ENCODE measurements at places on chromosomes 5 and 9. TPM values are rescaled to one million over a fixed set of nuclear protein-coding genes. Genes with fewer than 3 reads are reported as not detected.

GRCh38 chr5:8897316-8897715, 648.6 kb downstream of the SEMA5A start:
- H3K27me3 ChIP-seq: no peaks in the 10 kb centered on the region
- DNase-seq: no peak
- no peaks in the 10 kb centered on the region for H3K4me1 ChIP-seq
- no peak overlapping the region for H3K27ac ChIP-seq
- H3K4me3 ChIP-seq: no peak overlapping the region
- H3K36me3 ChIP-seq: no peaks in the 10 kb centered on the region

GRCh38 chr9:72327631-72328030, 37.4 kb downstream of the ZFAND5 start:
- no peaks in the 10 kb centered on the region for H3K36me3 ChIP-seq
- H3K4me3 ChIP-seq: no peak overlapping the region
- H3K27ac ChIP-seq: no peak overlapping the region

- H3K27me3 ChIP-seq: no peaks in the 10 kb centered on the region
- H3K4me3 ChIP-seq: peak overlapping the region; percentile 95
- H3K4me1 ChIP-seq: peaks cover 7% of the 10 kb centered on the region
- peak; percentile 93 for DNase-seq
- H3K36me3 ChIP-seq: no peaks in the 10 kb centered on the region
These were observed 576 bp downstream of the KIAA1958 start for GRCh38 chr9:112487008-112487798.

DNA sequence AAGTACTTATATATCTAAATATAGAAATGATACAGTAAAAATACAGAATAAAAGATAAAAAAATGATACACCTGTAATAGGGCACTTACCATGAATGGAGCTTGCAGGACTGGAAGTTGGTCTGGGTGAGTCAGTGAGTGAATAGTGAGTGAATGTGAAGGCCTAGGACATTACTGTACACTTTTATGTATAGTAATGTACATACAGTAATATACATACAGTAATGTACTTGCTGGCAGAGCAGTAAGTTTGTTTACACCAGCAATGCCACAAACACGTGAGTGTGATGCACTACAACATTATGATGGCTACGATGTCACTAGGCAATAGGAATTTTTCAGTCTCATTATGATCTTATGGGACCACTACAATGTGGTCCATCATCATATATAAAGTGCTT, 34.2 kb downstream of the SUSD1 start:
- DNase-seq: no peak
- H3K36me3 ChIP-seq: no peaks in the 10 kb centered on the region
- no peak overlapping the region for H3K4me3 ChIP-seq
- H3K27me3 ChIP-seq: no peaks in the 10 kb centered on the region
- H3K27ac ChIP-seq: no peak overlapping the region

GRCh38 chr9:95719354-95719753, 156.1 kb upstream of the ERCC6L2 start:
- H3K36me3 ChIP-seq: no peaks in the 10 kb centered on the region
- no peaks in the 10 kb centered on the region for H3K27me3 ChIP-seq
- no peak for DNase-seq
- no peak overlapping the region for H3K27ac ChIP-seq
- no peaks in the 10 kb centered on the region for H3K4me1 ChIP-seq
- H3K4me3 ChIP-seq: no peak overlapping the region

DNA sequence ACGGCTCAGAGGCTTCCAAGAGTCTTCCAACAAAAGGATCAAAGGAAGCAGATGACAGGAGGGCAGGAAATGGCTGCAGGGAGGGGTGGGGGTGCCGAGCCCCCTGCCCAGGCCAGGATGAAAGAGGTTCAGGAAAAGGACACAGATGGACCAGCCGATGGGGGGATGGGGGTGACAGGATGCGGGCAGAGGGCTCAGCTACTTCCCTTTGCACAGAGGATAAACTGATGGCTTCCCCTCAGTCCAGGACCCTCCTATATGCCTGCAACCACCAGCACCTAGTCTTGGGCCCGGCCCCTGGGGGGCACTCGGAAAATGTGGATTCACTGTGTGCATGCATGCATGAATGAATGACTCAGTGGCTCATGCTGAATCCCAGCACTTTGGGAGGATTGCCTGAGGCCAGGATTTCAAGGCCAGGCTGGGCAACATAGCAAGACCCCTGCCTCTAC, 148.2 kb downstream of the C9orf50 start:
- DNase-seq: no peak
- no peaks in the 10 kb centered on the region for H3K27me3 ChIP-seq
- H3K4me1 ChIP-seq: peaks cover 23% of the 10 kb centered on the region
- H3K36me3 ChIP-seq: no peaks in the 10 kb centered on the region

- no peaks in the 10 kb centered on the region for H3K36me3 ChIP-seq
- H3K4me3 ChIP-seq: no peak overlapping the region
- no peak overlapping the region for H3K27ac ChIP-seq
- no peak for DNase-seq
These were observed 3.5 kb upstream of the LOX start for GRCh38 chr5:122081541-122081940.

- DNase-seq: no peak
- H3K27ac ChIP-seq: no peak overlapping the region
- H3K4me3 ChIP-seq: no peak overlapping the region
- H3K27me3 ChIP-seq: peaks cover 20% of the 10 kb centered on the region
These were observed 2.4 kb downstream of the PRRX2 start for GRCh38 chr9:129667850-129668249.

GRCh38 chr9:114078021-114078780, at the start of gene AMBP:
AMBP (minus strand) TSS chr9:114078300; CDS start chr9:114078209, 91 bp downstream.
- peak; percentile 61 for DNase-seq
- no peak within 1 kb of the TSS for H3K4me3 ChIP-seq
- H3K27me3 ChIP-seq: no peaks in the 10 kb centered on the region
- no peaks in the 10 kb centered on the region for H3K4me1 ChIP-seq
- no peaks in the 10 kb centered on the region for H3K36me3 ChIP-seq

DNA sequence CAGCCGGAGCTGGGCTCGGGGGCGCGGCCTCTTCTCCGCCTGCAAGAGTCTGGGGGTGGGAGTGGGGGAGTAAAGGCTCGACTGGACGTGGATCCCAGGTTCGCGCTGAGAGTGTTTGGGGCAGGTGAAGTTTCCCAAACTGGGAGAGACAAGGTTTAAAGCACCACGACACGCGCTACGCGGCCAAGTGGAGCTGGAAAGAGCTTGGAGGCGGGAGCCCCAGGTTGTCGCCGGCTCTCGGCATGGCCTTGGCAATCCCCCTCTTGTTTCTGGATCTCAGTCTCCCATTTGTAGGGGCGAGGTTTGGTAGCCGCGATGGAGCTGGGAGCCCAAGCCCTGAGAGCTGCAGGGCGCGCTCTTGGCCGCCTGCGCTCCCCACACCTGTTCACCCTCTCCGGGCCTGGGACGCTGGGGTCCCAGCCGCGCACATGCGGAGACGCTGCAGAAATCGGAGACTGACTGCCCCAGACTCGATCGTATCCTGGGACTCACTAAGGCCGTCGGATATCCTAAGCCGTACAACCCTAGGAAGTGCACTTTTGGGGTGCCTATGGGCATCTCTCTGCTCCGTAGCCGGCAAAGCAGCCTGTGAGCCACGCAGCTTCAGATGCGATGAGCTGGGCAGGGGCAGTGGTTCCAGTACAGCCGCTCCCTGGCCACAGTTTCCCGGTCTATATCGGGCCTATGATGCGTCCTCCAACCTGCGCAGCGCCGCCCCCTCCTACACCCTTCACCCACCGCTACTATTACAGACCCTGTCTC, 937 bp downstream of the TMOD1 start:
- H3K27ac ChIP-seq: no peak overlapping the region
- DNase-seq: no peak
- H3K36me3 ChIP-seq: no peaks in the 10 kb centered on the region
- peak overlapping the region; percentile 59 for H3K4me3 ChIP-seq
- peaks cover 24% of the 10 kb centered on the region for H3K4me1 ChIP-seq

DNA sequence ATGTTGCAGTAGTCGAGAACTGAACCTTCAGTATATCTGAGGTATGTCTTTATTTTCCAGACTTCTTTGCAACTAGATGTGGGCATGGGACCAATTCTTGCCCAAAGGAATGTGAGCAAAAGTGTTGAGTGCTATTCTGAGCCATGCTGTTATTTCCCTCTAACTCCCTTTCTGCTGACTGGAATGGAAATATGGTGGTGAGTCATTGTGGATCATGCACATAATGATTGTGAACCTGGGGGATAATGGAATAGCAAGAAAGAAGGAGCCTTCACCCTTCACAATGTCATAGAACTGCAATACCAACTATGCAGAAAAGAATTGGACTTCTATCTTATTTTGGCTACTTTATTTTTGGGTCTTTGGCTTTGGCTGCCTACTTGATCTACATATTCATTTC, 10.3 kb upstream of the DOCK2 start:
- H3K27me3 ChIP-seq: no peaks in the 10 kb centered on the region
- H3K4me1 ChIP-seq: no peaks in the 10 kb centered on the region
- H3K4me3 ChIP-seq: no peak overlapping the region
- no peak for DNase-seq
- no peaks in the 10 kb centered on the region for H3K36me3 ChIP-seq

- peaks cover 50% of the 10 kb centered on the region for H3K36me3 ChIP-seq
- H3K27ac ChIP-seq: no peak overlapping the region
- DNase-seq: peak; percentile 80
These were observed 25.1 kb downstream of the POLK start for GRCh38 chr5:75536694-75537360.

GRCh38 chr9:93900436-93900819, 54.7 kb downstream of the BARX1 start:
- peak; percentile 44 for DNase-seq
- H3K27ac ChIP-seq: no peak overlapping the region
- no peaks in the 10 kb centered on the region for H3K36me3 ChIP-seq
- H3K27me3 ChIP-seq: peaks cover 13% of the 10 kb centered on the region

GRCh38 chr9:134722120-134722701, 80.6 kb downstream of the COL5A1 start:
- no peaks in the 10 kb centered on the region for H3K27me3 ChIP-seq
- H3K4me1 ChIP-seq: peaks cover 28% of the 10 kb centered on the region
- DNase-seq: no peak

DNA sequence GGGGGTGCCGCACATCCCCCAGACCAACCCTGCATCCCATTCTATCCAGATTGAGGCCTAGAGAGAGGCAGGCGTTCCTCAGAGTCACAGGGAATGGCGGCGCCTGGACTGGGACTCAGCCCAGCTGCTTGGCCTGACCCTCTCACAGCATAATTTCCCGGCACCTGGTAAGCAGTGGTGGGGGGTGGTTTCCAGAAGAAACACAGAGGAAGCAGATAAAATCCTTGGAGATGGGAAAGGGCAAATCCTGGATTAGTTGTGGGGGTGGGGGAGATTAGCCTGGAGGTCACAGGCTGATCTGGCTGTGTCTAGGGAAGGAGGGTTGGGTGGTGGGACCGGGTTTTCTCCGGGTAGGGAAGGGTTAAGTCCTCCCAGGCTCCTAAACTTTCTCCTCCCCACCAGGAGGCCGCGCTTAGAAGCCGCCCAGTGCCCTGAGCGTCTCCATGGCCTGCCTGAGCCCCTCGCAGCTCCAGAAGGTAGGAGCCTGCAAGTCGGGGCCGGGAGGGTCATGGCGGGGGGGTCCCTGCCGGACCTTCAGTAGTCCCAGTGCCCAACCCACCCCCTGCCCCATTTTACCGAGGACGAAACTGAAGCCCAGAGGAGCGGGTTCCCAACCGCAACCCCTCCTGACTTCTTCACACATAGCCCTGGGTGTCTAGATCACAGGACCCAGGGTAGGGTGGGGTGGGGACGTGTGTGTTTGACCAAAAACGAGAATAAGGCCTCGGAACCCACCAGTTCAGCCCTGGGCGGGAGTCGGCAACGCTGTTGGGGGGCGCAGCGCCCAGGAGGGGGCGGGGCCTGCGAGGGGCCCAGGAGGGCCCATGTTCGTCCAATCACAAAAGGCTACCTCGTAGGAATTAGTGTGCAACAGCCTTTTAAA, 1.3 kb downstream of the PHYHD1 start:
- H3K27ac ChIP-seq: peak overlapping the region; percentile 75
- H3K27me3 ChIP-seq: no peaks in the 10 kb centered on the region
- peak overlapping the region; percentile 54 for H3K4me3 ChIP-seq
- H3K36me3 ChIP-seq: peaks cover 10% of the 10 kb centered on the region
- no peak for DNase-seq

DNA sequence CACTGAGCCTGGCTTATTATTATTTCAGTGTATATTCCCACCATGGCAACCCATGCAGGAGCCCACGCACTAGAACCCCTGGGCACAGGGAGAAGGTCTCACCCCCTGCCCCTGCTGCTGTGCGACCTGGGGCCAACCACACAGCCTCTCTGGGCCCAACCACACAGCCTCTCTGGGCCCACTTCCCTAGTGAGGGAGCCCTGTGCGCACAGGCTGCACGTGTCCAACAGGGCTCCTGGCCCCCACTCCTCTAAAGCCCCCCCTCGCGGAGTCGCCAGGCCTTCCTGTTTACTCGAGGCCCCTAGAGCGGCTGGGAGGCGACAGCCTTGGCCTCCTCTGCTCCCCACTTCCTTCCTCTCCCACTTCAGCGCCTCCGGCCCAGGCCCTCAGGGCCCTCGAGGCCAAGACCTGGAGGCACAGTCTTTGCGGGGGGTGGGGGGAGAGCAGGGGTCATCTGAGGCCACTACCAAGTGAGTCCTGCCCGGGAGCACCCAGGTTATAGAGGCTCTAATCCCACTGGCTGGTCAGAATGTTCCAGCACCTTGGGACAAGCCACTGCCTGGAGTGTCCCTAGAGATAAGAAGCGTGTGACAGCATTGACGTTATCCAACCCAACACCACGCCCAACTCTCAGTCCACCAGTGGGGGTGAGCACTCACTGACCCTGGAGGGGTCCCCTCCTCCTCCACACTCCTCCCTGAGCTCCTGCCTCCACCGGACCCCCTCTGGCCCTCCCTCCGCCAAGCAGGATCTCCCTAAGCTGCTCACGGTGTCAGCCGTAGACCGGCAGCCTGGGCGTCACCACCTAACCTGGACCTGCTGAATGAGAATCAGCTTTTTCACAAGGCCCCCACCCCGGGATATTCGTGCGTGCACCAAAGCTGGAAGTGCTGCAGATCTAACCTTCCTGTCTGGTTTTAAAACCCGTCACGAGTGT, 7.9 kb upstream of the ENG start:
- DNase-seq: peak; percentile 98
- no peaks in the 10 kb centered on the region for H3K27me3 ChIP-seq
- H3K27ac ChIP-seq: peak overlapping the region; percentile 87
- peaks cover 100% of the 10 kb centered on the region for H3K4me1 ChIP-seq

DNA sequence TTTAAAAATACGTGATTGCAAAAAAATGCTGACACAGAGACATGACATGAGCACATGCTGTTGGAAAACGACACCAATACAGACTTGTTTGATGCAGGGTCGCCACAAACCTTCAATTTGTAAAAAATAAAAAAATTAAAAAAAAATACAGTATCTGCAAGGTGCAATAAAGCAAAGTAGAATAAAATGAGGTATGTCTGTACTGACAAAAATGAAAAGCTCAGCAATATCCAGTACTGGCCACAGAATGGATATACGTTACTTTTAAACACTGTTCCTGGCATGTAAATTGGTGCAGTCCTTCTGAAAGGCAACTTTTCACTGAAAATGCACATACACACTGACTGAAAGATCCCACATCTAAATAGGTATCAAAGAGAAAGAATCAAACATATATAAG, 27.1 kb upstream of the C9orf40 start:
- no peaks in the 10 kb centered on the region for H3K4me1 ChIP-seq
- no peaks in the 10 kb centered on the region for H3K27me3 ChIP-seq
- H3K27ac ChIP-seq: no peak overlapping the region
- H3K4me3 ChIP-seq: no peak overlapping the region
- peaks cover 6% of the 10 kb centered on the region for H3K36me3 ChIP-seq
- DNase-seq: no peak

The CATSPER3 gene
- total RNA-seq: 0.79 TPM

The IL9 gene
- not detected for total RNA-seq

The ITGA1 gene
- 381 TPM for total RNA-seq

The OR2K2 gene
- total RNA-seq: not detected

The FSTL4 gene
- total RNA-seq: not detected

The PHF24 gene
- 0.26 TPM for total RNA-seq

The TSLP gene
- total RNA-seq: 0.95 TPM

The ZBTB6 gene
- total RNA-seq: 11.4 TPM

The PRRT1B gene
- not detected for total RNA-seq

All from spleen (tissue), 13 donors.